Midbrain (tissue), 1 donor: ENCODE measurements at places on chromosomes 16 and 17.
A peak's percentile ranks its signal among the peaks of the same experiment; 100 is the strongest.

GRCh38 chr17:48486557-48486956 is 44.3 kb downstream of the HOXB1 start:
- DNase-seq: no peak

- peak; percentile 56 for DNase-seq
These were observed 9.6 kb upstream of the CES1 start for GRCh38 chr16:55842369-55843104.

GRCh38 chr16:85216522-85217375 is 104.5 kb upstream of the CIBAR2 start:
- DNase-seq: no peak

- DNase-seq: no peak
These were observed 159.6 kb upstream of the DNAH9 start for GRCh38 chr17:11438673-11439072.

DNA sequence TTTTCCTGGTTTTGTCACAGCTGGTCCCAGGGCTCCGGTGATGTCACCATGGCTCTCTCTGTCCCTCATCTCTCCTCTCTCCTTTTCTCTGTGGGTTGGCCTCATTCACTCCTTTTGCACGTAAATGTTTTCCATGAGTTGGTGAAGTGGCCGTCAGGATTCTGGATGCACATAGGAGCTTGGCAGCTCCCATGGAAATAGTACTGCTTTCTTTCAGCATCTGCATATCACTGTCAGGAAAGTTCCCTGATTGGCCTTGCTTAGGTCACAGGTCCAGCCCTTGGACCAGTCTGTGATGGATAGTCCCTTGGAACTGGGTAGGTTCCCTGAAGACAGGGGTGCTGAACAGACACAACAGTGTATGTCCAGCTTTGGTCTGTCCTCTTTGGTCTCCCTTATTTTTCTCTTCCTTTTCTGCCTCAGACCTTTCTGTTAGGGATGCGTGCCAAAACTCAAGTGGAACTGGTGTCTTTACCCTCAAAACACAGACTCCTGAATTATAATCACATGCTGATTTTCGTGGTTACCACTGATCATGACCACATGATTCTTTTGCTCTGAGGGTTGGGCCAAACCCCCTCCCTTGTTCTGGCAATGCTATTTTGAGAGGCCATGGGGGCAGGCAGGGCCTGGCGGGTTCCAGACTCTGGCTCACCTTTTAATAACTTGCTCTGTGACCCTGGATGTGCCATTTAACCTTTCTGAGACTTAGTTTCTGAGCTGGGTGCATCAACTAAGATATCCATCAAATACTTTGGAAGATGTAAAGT is 99.0 kb downstream of the MSI2 start:
- no peak for DNase-seq

GRCh38 chr17:223723-224471 is 42.4 kb upstream of the DOC2B start:
- DNase-seq: no peak

GRCh38 chr16:66800856-66801255 is 528 bp downstream of the TERB1 start:
- no peak for DNase-seq

DNA sequence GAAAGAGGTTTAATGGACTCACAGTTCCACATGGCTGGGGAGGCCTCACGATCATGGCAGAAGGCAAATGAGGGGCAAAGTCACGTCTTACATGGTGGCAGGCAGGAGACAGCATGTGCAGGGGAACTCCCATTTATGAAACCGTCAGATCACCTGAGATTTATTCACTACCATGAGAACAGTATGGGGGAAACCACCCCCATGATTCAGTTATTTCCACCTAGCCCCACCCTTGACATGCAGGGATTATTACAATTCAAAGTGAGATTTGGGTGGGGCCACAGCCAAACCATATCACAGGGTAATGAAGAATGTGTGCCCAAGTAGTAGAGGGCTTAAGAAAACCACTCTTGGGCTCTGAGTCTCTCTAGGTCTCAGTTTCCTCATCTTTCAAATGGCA is 85.1 kb downstream of the PRKCB start:
- DNase-seq: no peak

DNA sequence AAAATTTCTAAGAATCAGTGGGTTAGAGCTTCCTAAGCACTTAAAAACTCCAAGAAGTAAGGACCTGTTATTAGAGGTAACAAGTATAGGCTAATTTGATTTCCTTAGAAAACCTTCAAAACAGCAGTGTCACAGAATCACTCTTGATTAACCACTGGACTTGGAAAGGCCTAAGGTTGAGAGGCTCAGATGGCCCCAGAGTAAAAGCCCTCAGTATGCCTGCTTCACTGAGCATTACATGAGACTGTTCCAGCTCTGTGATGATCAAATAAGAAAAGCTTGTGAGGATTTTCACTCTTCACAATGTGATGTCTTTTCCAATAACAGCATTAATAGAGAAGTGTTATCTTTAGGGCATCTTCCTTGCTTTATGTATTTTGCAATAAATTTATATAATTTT is 509.2 kb upstream of the HSBP1 start:
- no peak for DNase-seq

- no peak for DNase-seq
These were observed 17.3 kb upstream of the SPN start for GRCh38 chr16:29645694-29646187.

GRCh38 chr16:72957303-72958277 is 90.3 kb downstream of the ZFHX3 start:
- no peak for DNase-seq

GRCh38 chr16:53821957-53822625 is 118.1 kb downstream of the FTO start:
- no peak for DNase-seq

DNA sequence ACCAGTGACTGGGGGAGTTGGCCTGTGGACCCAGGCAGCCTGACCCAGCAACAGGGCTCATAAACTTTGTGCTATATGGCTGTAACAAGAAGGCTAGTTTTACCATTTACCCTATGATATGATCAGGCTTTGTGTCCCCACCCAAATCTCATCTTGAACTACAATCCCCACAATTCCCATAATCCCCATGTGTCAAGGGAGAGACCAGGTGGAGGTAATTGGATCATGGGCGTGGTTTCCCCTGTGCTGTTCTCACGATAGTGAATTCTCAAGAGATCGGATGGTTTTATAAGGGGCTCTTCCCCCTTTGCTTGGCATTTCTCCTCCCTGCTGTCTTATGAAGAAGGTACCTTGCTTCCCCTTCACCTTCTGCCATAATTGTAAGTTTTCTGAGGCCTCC is 111.2 kb upstream of the NLRP1 start:
- no peak for DNase-seq

- DNase-seq: peak; percentile 39
These were observed 1.6 kb downstream of the BAHCC1 start for GRCh38 chr17:81396722-81397313.

DNA sequence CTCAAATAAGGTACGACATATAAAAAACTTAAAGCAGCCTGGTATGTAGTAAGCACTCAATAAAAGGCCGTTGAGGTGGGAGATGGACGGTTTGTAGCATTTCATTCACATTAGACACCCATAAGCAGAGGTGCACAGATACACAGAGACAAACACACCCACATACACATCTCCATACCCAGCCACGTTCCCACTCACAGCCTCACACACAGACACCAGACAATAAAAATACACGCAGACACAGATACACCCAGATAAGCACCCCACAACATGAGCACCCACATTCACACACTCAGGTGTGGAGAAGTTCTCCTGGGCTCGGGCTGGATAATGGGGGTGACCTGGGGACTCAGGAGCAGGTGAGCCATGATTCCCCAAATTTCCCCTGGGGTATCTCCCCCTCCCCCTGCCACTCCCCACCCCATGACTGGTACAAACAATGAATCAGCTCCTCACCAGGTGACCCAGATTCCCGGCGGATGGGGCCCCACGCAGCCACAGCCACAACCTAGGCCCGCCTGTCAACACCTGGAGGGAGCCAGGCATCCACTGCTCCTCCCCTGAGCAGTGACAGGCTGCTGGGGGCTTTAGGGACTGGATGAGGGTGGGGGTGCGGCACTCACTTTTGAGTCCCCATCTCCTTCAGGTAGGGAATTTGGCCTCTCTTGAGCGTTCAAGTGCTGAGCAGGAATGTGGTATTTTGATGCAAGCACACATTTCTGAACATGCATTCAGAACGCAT is 2.7 kb downstream of the DLX3 start:
- DNase-seq: no peak

DNA sequence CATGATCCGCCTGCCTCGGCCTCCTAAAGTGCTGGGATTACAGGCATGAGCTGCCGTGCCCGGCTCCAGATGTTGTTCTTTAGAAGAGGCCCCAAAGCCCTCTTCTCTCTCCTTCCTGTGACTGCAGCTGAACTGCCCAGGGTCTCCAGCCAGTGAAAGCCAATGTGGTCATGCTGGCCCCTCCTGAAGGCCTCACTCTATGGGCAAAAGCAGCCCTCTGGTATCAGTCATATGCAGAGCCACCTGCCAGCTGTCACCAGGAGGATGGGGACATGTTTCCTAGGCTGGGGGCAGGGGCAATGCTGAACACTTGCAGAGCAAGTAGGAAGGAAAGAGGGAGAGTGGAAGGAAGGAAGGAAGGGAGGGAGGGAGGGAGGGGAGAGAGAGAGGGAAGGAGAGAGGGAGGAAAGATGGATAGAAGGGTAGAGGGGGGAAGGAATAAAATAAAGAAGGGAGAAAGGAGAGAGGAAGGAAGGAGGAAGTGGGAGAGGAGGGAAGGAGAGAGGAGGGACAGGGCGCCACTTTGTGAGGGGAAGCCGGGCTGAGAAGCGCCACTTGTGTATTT is 36.0 kb downstream of the SOCS3 start:
- DNase-seq: no peak

DNA sequence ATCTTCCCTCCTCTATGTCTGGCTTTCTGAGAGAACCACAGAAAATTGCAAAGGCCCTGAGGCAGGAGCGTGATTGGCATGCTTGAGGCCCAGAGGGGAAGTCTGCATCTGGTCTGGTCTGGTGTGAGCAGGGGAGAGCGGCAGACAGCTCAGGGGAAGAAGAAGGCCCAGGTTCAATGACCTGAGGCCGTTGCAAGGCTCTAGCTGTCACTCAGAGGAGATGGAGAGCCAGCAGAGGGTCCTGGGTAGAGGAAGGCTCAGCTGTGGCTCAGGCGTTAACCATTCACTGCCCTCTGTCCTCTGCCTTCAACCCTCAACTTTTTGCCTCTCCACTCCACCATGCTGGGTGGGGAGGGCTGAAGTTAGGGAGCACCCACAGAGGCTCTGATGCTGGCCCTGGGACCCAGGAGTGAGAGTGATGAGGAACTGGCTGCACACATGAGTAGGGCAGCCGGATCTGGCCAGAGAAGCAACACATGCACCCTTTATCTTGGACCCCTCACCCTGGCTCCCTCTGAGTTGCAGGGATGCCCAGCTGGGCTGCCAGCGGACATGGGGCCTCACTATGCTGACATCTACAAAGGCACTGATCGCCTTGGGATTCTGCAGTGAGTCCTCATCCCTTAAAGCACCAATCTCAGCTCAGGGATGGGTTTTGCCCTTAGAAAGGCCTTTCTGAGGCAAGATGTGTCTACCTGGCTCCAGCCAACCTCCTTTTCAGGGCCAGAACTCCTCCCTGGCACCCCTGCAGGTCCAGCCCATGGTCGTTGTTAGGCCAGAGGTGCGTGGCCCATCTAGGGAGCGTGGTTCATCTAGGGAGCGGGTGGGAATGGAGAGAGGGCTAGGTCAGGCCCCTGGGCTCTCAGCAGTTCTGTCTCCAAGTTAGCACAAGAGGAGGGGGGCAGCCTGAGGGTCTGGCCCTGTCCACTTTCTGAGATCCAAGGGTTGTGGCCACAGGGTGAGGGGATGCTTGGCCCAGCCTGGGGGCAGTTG is 7.7 kb upstream of the KRTAP17-1 start:
- DNase-seq: no peak

GRCh38 chr17:82343560-82343959 is 10.0 kb upstream of the SECTM1 start:
- no peak for DNase-seq

DNA sequence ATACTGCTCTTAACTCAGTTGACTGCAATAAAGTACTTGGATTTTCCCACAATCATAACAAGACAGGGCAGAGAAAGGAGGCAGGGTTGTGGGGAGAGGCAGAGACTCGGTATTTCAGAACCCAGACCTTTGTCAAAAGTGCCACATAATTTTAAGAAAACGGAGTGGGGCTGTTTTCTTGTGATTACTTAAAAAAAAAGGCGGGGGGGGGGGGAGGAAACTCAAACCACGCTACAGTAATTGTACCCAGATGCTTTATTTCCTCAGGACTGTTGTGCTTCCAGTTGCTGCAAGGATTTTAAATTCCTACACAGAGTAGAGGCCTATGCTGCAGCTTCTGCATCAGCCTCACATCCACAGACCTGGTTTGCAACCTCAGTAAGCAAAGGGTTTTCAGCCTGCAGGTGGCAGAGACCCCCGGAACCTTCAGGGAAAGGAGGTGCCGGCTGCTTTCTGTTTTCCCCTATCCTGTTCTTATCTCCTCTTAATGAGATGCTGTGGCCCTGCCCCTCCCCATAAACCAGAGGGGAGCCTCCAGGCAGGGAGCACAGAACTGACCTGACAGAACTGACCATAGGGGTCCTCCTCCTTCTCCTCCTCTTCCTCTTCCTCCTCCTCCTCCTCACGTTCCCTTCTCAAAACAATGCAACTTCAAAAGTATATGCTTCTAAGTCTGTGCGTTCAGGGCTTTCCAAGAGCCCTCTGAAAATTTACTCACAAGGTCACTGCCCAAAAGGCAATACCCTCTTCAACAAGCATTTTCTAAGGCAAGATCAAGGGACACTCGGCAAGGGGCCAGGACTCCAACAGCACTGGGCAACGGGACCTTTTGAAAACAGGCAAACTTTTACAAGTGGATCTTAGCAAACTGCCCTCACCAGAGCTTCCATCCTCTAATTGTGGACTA is 7.5 kb downstream of the AXIN2 start:
- DNase-seq: no peak

DNA sequence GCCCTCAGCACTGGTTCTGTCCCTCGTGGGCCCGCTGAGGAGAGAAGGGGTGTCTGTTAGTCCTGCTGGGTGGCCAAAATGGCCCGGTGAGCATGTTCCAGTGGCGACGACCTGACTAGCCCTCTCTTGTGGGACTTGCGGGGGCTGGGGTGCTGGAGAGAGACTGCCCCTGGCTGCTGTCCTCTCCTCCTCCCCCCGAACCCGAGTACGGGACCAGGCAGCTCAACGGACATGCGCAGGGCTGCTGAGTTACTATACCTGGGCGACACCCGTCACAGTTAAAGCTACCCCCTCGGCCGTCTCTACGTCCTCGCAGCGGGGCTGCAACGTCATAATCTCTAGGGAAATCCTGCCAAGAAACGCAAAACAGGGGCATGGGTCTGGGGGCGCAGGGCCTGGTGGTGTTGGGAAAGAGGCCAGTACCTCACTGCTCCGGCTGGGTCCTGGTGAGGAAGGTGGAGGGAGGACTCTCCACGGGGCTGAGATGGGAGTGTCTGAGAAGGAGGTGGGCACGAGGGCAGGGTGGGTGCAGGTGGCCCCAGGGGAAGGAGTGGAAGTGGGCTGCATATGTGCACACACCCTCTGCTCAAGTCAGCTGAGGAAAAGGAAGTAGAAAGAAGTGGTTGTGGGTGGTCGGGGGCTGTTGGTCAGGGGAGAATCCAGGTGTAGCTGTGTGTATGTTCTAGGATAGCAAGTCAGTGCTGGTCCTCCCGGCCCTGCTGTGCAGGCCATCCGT is 13.4 kb downstream of the FLOT2 start:
- no peak for DNase-seq

GRCh38 chr17:19418251-19418992 is 7.4 kb downstream of the RNF112 start:
- no peak for DNase-seq
